ENCODE measurements at places on chromosomes 7 and 10.

GRCh38 chr10:11192304-11193000 is 174.8 kb downstream of the CELF2 start:
- DNase-seq = no peak

DNA sequence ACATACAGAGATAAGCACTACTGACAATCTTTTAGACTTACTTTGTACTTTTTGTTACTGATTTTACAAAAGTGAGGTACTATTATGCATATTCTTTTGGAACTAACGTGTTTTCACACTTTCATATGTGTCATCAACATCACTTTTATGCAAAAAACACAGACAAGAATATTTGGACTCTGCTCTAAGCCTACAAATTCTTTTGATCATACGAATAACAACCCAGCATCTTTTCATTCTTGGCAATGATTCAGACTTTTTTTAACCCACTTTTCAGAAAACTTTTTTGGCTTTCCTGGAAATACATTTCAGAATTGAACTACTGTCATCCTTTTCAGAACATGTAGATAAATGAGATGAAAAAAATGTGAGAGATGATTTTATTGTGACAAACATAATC is 30.2 kb downstream of the USP6NL start:
- DNase-seq = no peak

- no peak for DNase-seq
These were observed 18.1 kb downstream of the CALN1 start for GRCh38 chr7:72394016-72394415.

GRCh38 chr10:114289096-114289436 is 50.0 kb downstream of the VWA2 start:
- no peak for DNase-seq

DNA sequence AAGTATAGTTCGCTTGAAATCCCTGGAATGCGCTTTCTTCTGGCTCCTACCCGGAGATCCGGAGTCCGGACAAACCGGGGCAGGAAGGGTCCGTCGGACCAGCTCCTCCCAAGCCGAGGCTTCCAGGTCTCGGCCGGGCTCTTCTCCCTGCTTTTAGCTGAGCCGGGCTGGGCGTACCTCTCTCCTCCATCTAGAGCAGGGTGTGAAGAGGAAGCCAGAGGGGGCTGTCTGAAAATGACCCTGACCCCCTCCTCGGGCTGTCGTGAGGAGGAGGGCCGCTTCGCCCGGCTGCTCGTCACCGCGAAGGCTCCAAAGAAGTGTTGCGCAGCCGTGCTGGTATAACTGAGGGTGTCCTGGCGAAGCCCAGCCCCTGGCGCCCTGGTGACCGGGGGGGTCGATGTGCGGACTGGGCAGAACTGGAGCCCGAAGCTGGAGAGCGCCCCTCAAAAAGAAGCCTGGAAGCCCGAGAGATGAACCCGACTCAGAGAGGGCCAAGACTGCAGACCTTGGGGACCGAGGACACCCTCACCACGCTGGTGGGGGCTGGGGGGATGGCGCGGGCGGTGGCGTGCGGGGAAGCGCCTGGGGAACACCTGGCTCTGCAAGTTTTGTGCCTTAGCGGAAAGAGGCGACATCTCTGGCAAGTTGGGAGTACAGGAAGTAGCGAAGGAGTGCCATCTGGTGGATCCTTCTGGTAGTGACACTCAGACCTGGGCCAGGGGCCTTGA is 5.7 kb downstream of the KAZALD1 start:
- peak; percentile 89 for DNase-seq

DNA sequence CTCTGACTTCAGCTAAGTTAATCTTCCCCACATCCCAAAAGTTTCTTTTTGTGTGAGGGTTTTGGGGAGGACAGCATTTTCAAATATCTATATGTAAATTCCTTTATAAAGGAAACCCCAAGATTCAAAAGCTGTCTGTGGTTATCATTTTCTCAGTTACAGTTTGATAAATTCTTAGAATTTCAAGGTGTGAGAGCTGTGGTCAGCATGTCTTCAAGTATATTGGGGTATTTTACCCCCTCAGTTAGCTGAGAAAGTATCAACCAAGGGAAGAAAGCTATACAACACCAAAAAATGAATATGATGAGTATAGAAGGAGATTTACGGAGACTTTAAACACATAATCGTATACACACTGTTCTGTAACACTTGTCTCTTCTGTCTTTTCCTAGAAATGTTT is 109.2 kb downstream of the SND1 start:
- no peak for DNase-seq

All from stimulated activated CD8-positive, alpha-beta memory T cell treated with anti-CD3 and anti-CD28 coated beads, Interleukin-4, amount 100 ng/mL, for 48 hours (primary cell).